8988T (cell line): ENCODE measurements at places on chromosomes 3 and 15.

GRCh38 chr15:61196711-61197586 is 32.2 kb downstream of the RORA start:
- DNase-seq, result no peak

- DNase-seq, result no peak
These were observed 15.1 kb downstream of the PPARG start for GRCh38 chr3:12303993-12304392.

GRCh38 chr15:77615472-77615871 is 17.2 kb downstream of the LINGO1 start:
- DNase-seq, result no peak

GRCh38 chr3:59885899-59886400 is 836.1 kb upstream of the CFAP20DC start:
- no peak for DNase-seq

GRCh38 chr3:124346487-124346886 is 354.6 kb upstream of the ROPN1 start:
- no peak for DNase-seq

GRCh38 chr3:65483480-65483879 is 555.2 kb downstream of the MAGI1 start:
- no peak for DNase-seq

- no peak for DNase-seq
These were observed 28.3 kb downstream of the SRP14 start for GRCh38 chr15:40010686-40011085.

- DNase-seq, result no peak
These were observed 18.6 kb downstream of the ARRDC4 start for GRCh38 chr15:97979140-97979520.

GRCh38 chr15:91237445-91237844 is 137.4 kb downstream of the SV2B start:
- DNase-seq, result no peak

GRCh38 chr3:177946497-177946896 is 589.7 kb upstream of the KCNMB2 start:
- DNase-seq, result no peak

GRCh38 chr3:71138410-71138809 is 445.1 kb downstream of the FOXP1 start:
- DNase-seq, result no peak

DNA sequence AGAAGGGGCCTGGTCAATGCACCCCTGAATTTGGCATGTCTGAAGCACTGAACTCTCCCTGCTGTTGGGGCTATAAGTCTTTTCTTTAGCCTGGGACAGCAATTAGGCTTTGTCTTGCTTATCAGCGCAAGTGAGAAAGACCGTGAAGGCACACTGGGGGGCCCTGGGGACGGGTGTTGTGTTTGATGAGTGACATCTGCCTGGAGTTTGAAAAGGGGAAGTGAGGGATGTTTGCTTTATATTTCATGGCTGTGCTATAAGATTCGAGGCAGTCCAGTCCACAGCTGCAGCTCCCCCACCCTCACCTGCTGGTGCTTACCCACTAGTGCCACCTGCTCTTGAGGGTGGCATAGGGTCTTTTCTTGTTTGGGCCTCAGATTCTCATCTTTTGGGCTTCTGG is 44.8 kb downstream of the CEMIP start:
- DNase-seq, result no peak

DNA sequence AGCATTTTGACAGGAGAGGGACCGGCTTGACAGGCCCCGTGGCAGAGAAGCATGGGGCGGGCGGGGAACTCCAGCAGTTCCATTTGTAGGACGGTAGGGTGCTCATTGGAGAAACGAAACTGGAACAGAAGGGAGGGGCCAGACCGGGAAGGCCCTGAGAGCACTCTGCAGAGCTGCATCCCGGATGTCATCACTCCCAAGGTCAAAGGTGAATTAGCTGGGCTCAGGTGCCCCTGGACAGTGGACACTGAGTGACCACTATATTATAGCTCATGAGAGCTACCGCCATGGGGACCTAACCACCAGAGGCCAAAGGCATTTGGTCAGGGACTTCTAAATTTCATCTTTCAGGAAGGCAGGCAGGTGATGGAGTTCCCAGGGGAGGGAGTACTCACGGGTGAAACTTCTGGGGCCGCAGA is 7.3 kb downstream of the CSRNP1 start:
- no peak for DNase-seq

- no peak for DNase-seq
These were observed 36.3 kb upstream of the FAM107A start for GRCh38 chr3:58613236-58614132.

DNA sequence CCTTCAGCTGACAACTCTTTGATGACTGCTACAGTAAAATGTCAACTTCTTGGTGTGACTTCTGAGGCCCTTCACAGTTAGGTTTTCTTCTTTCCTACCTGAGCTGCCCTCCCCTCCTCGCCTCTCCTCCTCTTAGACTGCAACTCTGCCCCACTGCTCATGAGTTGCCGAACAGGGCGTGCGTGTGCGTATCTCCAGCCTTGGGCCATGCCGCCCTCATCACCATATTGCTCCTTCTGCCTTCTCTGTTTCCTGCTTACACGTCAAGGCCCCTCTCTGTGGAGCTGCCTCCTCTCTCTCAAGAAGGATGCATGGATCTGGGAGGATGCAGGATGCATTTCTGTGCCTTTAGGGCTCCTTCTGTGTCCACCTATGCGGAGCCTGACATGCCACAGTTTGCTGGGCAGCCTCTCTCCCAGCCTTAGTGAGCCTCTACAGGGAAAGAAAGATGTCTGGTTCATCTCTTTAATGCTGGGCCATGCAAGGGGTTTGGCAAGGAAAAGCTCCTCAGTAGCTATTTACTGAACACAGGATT is 205.9 kb downstream of the RPLP1 start:
- DNase-seq, result no peak

DNA sequence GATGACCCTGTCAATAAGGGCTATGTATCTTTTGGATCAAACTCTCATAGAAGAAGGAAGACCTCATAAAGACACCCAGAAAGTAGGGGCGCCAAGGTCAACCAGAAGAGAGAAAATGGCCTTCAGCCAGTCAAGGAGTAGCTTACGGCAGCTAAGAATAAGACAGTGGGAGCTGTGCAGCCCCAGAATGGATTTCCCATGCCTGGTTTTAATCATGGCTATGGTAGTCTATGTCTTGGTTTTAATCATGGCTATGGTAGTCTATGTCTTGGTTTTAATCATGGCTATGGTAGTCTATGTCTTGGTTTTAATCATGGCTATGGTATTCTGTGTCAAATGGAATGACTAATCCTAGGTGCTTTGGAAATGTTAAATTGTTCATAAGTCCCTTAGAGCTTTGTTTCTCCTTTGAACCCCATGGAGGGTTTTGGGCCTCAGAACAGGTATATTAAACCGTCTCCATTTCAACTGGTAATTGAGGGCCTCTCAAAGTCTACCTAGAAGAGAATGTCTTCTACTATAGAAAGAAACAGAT is 742.0 kb upstream of the CFAP20DC start:
- no peak for DNase-seq

- DNase-seq, result no peak
These were observed 160.5 kb downstream of the FNDC3B start for GRCh38 chr3:172199850-172200369.

DNA sequence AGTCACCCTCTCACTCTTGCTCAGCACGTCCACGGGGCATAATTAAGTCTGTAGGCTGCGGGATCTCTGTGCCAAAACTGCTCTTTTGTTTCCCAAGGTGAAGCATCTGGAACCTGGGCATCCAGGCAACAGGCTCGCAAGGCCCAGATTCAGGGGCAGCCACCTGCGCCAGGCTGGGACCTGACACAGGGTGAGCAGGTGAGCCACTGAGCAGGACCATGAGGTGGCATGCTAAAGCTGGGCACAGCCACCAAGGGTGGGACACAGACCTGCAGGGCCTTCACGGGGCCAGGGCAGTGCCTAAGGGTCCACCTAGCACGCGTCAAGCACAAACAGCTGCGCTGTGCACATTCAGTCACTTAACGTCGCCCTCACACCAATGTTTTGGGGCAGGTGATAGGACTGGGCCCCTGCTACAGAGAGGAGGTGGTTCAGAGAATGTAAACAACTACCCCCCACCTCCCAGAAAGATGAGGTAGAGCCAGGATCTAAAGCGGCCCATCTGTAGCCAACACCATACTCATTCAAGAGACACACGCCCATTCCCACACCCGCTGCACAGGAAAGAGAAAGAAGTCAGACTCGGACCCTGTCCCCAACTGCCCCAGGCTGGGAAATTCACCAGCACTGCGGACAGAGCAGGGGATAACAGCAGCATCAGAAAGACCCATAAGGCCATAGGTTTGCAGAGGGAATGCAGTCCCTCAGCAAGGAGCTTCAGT is 16.3 kb downstream of the XXYLT1 start:
- no peak for DNase-seq

- no peak for DNase-seq
These were observed 43.2 kb upstream of the FAM107A start for GRCh38 chr3:58620421-58620820.

- no peak for DNase-seq
These were observed 150.8 kb upstream of the BHLHE40 start for GRCh38 chr3:4828279-4829030.

DNA sequence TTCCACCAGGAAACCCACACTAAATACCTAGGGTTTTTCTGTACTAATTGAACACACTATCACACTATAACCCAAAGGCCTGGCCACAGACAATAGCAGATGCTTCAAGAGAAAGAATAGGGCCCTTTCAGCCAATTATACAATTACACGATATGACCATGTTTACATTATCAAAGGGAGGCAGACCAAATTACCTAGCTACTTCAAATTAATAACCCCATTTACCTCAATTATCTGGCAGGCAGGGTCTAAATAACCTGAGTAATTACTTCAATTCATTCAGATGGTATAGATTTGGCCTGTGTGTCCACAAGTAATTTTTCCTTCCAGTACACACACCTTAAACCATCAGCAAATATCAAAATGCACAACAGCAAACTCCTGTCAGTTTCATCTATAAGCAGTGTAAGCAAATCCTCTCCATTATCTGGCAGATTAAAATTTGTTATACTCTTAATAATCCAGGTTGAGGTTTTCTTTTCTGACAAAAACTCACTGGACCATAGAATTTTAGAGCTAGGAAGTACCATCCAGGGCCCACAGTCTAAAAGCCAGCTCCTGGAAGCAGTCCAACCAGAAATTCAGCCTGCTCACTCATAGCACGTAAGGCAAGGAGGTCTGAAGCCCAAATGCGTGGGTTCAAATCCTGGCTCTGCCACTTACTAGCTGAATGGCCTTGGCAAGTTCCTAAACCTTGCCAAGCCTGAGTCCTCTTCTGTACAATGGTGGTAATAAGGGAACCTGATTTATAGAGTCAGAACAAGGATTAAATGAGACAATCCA is 51.8 kb downstream of the RFTN1 start:
- no peak for DNase-seq

- DNase-seq, result no peak
These were observed 36.3 kb upstream of the DCLK3 start for GRCh38 chr3:36800533-36801116.

GRCh38 chr3:186802701-186803100 is 3.6 kb downstream of the RFC4 start:
- no peak for DNase-seq

GRCh38 chr15:49064884-49065283 is 18.6 kb upstream of the SECISBP2L start:
- DNase-seq, result no peak

GRCh38 chr3:46277476-46277875 is 35.2 kb downstream of the CCR3 start:
- DNase-seq, result no peak
